ENCODE measurements at places on chromosomes 3 and 15. TPM values are rescaled to one million over a fixed set of nuclear protein-coding genes. Genes with fewer than 3 reads are reported as not detected.

DNA sequence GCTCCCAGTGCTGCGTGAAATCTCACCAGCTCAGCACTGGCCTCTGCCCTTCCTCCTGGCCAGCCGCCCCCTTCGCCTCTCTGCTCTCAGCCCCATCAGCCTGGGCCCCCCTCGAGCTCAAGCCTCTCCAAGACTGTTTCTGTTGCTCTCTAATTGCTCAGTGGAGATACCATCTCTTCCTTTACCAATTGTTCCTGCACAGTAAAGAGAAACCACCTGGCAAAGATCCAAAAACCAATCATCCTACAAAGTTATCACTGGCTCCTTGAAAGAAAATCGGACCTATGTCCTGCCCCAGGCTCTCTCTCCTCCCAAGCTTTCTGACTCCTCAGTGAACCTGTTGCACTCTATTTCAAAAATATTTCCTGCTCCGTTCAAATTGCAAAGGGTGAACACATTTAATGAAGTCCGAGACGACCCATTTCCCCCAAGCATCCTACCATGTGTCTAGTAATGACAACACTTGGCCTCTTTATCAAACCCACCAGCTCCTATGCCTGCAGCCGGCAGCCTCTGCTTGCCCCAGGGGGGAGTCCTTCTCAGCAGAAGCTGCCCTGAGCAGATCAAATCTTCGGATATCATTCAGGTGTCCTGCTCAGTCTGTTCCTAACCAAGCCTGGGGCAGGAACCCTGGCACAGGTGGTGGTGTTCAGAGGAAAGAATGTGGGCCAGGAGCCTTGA, 53.7 kb upstream of the FAM174B start:
- DNase-seq = no peak
- H3K4me3 ChIP-seq = no peak overlapping the region
- peaks cover 6% of the 10 kb centered on the region for H3K4me1 ChIP-seq
- peaks cover 25% of the 10 kb centered on the region for H3K27me3 ChIP-seq
- no peaks in the 10 kb centered on the region for H3K36me3 ChIP-seq

DNA sequence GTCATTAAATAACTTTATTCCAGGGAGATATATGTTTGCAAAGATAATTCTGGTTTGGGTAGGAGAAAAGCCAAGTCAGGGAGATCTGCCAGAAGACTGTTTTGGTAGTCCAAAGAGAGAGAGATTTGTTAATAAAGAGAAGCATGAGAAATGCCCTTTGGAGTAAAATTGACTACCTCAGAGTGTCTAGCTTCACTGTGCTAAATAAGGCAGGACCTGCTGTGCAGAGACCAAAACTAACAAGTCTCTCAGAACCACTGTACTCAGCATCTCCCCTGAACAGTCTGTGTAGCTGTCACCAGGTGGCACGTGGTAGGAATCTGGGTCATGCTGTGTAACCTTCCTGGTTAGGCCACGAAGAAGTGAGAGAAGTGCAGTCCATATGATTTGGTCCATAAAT, 31.6 kb upstream of the SLC35G2 start:
- H3K36me3 ChIP-seq = no peaks in the 10 kb centered on the region
- no peaks in the 10 kb centered on the region for H3K27me3 ChIP-seq
- peak overlapping the region; percentile 89 for H3K27ac ChIP-seq
- peak overlapping the region; percentile 64 for H3K4me3 ChIP-seq
- no peak for DNase-seq

DNA sequence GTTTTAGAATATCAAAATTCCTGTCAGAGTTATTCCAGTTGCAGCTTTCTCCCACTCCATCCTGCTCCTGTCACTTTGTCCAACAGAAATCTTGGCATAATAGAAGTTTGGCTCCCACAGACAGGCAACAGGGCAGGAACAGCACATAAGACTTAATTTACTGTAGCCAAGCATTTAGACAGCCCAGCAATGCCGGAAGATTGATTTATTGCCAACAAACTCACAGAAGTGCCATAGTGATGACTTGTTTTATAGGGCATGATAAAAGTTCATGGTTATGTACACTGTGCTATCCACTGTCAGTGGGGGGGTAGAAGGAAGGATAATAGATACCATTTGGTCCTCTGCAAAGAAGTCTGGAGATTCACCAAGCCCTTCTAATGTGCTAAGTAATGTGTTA, 98.3 kb upstream of the CBLB start:
- no peak overlapping the region for H3K27ac ChIP-seq
- H3K4me3 ChIP-seq = no peak overlapping the region
- no peaks in the 10 kb centered on the region for H3K27me3 ChIP-seq
- H3K4me1 ChIP-seq = peaks cover 27% of the 10 kb centered on the region

DNA sequence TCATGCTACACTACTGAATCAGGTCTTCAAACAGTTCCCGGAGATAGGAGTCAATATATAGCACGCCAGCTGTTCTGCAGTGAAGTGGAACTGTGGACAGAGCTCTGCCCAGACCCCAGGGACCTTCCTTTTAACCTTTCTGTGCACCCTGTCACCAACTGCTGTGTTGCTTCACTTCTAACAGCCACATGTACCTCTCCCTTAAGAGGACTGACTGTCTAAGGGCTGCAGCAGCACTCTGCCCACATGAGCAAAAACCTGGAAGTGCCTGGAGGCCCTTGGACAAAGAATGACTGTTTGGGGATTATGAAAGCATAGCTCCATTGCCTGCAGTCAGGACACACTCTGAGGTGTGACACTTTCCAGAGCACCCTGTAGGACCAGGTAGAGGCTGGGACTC, 88.3 kb upstream of the CTNNB1 start:
- DNase-seq = no peak
- peaks cover 34% of the 10 kb centered on the region for H3K27me3 ChIP-seq
- H3K36me3 ChIP-seq = no peaks in the 10 kb centered on the region
- no peak overlapping the region for H3K4me3 ChIP-seq

GRCh38 chr15:70608144-70608543, 155.2 kb downstream of the UACA start:
- H3K36me3 ChIP-seq = peaks cover 5% of the 10 kb centered on the region
- H3K4me1 ChIP-seq = peaks cover 41% of the 10 kb centered on the region
- H3K27me3 ChIP-seq = peaks cover 15% of the 10 kb centered on the region
- DNase-seq = no peak
- H3K4me3 ChIP-seq = no peak overlapping the region
- no peak overlapping the region for H3K27ac ChIP-seq

The SST gene
- not detected for total RNA-seq

DNA sequence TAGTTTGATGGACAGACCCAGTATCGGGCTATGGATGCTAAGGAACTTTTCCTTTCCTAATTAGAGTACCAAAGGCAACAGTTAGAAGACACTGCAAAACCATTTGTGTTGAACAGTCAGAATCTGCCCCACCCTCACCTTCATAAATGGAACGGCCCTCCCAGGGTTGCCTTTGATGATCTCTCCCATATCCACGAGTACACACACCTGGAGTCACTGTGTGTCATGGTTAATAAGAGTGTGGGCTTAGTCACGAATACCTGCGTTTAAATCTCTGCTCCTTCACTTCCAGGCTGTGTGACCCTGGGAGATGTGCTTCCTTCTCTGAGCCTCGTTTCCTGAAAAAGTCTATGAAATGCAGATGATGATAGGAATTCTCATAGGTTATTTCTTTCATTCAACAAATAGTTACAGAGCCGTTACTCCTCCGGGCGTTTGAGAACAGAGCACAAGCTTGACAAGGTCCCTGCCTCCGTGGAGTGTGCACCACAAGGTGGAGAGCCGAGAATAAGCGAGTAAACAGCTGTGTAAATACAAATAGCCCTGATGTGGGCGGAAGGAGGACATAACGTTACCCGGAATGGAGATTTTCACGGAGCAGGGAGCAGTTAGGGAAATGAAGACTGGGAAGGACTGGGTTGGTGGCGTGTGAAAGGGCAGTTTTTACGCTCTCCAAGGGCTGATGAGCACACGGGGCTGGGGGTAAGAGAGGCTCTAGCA, 6.7 kb downstream of the SLC51A start:
- no peak for DNase-seq
- no peaks in the 10 kb centered on the region for H3K27me3 ChIP-seq
- no peaks in the 10 kb centered on the region for H3K36me3 ChIP-seq

The OR4F15 gene
- total RNA-seq = not detected

DNA sequence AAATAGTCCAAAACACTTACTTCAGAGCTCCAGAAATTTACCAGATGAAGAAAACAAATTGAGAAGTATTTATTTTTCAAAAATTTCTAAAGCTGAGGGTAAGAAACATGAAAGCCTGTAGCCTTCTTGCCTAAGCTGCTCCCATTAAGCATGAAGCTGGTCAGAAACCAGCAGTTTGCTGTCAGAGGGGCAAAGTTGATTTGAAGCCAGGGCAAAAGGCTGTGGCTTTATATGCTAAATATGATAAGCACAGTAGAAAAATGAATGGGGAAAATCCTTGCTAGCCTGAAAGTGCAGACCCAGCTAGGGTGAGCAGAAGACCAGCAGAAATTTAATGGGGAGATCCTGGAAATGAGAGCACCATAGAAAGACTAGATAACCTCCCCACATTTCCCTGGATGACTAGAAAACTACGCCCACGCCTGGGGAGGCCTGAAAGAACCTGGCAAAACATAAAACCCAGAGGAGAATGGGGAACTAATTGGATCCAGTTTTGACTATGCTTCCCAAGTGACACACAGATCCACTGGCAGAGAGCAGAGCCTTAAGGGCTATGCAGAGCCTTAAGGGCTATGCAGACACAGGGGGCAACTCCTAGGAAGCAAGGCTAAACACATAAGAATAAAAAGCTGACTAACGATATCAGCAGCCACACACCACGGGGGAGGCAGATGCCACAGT, 43.0 kb upstream of the HEG1 start:
- no peaks in the 10 kb centered on the region for H3K27me3 ChIP-seq
- peak; percentile 17 for DNase-seq
- H3K27ac ChIP-seq = no peak overlapping the region
- peaks cover 5% of the 10 kb centered on the region for H3K4me1 ChIP-seq
- H3K4me3 ChIP-seq = no peak overlapping the region

GRCh38 chr3:145698250-145698649, 462.7 kb downstream of the PLOD2 start:
- H3K4me1 ChIP-seq = no peaks in the 10 kb centered on the region
- H3K4me3 ChIP-seq = no peak overlapping the region

The HRG gene
- not detected for total RNA-seq

The ATP8B4 gene
- not detected for total RNA-seq

DNA sequence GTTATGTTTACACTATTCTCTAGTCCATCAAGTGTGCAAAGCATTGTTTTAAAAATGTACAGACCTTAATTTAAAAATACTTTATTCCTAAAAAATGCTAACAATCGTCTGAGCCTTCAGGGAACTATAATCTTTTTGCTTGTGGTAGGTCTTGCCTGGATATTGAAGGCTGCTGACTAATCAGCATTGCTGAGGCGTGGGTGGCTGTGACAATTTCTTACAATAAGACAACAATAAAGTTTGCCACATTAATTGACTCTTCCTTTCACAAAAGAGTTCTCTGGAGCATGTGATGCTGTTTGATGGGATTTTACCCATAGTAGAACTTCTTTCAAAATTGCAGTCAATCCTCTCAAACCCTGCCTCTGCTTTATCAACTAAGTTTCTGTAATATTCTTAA, 384.0 kb upstream of the TGFBR2 start:
- no peaks in the 10 kb centered on the region for H3K27me3 ChIP-seq
- H3K4me3 ChIP-seq = no peak overlapping the region

GRCh38 chr3:64329037-64329436, 103.8 kb upstream of the PRICKLE2 start:
- H3K27me3 ChIP-seq = no peaks in the 10 kb centered on the region
- peaks cover 3% of the 10 kb centered on the region for H3K36me3 ChIP-seq
- no peak overlapping the region for H3K4me3 ChIP-seq
- DNase-seq = no peak
- H3K27ac ChIP-seq = no peak overlapping the region

DNA sequence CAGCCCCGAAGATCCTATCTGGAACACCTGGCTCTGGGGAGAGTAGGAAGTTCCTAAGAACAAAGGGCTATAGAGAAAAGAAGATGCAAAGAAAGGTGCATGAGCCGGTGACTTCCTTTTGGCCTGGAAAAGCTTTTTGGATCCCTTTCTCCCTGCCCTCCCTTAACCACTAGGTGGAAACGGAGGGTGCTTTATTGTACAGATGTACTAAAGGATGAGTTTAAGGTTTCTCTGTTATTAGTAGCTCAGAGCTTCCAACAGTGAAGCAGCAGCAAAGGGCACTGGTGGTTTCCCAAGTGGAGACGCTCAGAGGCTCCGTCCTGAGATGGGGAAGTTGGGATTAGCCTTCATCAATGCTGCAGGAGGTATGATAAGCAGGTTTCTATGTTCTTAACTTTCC, 5.9 kb upstream of the ADGRG7 start:
- H3K4me1 ChIP-seq = peaks cover 6% of the 10 kb centered on the region
- H3K4me3 ChIP-seq = no peak overlapping the region
- no peak overlapping the region for H3K27ac ChIP-seq
- peaks cover 27% of the 10 kb centered on the region for H3K27me3 ChIP-seq

- H3K4me3 ChIP-seq = no peak overlapping the region
- DNase-seq = no peak
- H3K36me3 ChIP-seq = peaks cover 24% of the 10 kb centered on the region
- no peaks in the 10 kb centered on the region for H3K27me3 ChIP-seq
- no peak overlapping the region for H3K27ac ChIP-seq
- peaks cover 2% of the 10 kb centered on the region for H3K4me1 ChIP-seq
These were observed 26.1 kb downstream of the TAMM41 start for GRCh38 chr3:11820531-11821041.

DNA sequence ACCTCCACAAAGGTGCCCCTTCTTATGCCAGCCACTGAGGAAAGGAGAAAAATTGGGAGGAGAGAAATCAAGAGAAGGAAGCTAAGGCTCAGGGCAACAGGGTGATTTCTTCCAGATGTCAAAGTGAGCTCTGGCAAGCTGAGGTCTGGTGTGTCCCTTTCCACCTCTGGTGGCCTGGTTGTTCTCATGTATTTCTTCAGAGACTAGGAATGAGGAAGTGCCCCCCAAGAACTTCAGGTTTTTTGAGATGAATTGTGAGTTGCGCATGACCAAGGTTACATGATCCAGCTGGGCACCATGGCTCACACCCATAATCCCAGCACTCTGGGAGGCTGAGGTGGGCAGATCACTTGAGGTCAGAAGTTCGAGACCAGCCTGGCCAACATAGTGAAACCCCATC, 5.6 kb downstream of the RAB6B start:
- H3K4me1 ChIP-seq = peaks cover 2% of the 10 kb centered on the region
- H3K36me3 ChIP-seq = no peaks in the 10 kb centered on the region
- H3K27me3 ChIP-seq = no peaks in the 10 kb centered on the region

DNA sequence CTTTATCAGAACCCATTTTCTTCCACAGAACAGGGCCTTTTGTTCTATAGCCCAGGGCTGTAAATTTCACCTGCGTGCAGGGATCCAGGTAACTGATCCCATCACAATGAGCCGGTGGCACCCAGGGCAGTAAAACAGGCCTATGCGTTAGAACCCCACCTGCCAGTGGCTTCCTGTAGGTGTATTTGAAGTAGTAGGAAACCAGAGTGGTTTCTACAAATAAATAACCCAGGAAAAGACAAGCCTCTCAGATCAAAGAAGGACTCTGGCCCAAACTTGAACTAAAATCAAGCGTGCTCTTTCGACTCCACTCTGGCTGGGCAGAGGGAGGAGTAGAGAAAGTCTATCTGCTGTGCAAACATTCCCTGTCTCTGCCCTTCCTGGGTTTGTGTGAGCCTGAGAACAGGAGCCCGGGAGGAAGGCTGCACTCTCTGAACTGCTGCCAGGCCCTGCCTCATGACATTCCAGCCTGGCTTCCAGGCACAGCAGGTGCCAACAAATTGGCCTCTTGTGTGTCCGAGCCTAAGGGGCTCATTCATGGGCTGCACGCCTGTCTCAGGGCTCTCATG, 77.7 kb downstream of the CEMIP start:
- H3K4me1 ChIP-seq = peaks cover 46% of the 10 kb centered on the region
- peak overlapping the region; percentile 57 for H3K27ac ChIP-seq
- H3K36me3 ChIP-seq = peaks cover 77% of the 10 kb centered on the region
- no peak for DNase-seq
- H3K4me3 ChIP-seq = no peak overlapping the region
- no peaks in the 10 kb centered on the region for H3K27me3 ChIP-seq

- peak overlapping the region; percentile 88 for H3K4me3 ChIP-seq
- H3K36me3 ChIP-seq = peaks cover 7% of the 10 kb centered on the region
- H3K4me1 ChIP-seq = peaks cover 42% of the 10 kb centered on the region
- H3K27ac ChIP-seq = no peak overlapping the region
- no peak for DNase-seq
These were observed 674 bp upstream of the MECOM start for GRCh38 chr3:169663951-169664820.
